ENCODE measurements at places on chromosomes 6 and 20.
A peak's percentile ranks its signal among the peaks of the same experiment; 100 is the strongest.

- peak; percentile 8 for DNase-seq
Observed at GRCh38 chr6:121055572-121056163, 278.6 kb downstream of the TBC1D32 start.

DNA sequence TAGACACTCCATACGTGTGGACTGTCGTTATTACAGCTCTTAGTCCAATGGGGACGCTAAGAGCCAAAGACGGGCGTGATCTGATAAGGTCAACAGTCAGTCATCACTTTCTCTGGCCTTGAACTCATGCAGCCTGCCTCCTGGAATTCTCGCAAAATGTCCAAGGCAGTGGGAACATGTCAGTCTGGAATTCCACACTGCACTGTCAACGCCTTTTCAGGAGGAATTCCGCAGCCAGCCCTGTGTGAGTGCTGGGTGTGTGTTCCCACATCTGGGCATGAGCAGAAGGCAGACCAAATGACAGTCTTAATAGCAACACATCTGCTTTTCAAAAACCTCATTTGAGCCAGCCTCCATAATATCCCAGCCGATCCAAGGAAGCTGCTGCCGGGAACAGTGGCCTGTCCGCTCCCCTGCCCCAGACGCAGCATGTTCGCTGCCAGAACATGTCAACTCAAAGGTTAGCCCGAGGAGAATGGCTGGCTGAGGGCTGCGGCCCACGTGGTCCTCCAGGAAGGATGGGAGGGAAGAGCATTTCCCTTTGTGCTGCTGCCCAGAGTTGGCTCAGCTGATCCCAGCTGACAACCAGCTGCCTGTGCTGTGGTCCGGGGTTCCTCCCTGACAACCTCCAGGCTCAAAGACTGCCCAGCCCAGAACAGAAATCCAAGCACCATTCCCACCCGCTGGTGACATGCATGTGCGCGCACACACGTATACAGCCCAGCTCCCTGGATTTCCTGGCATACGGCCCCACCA, 103.1 kb downstream of the SULF2 start:
- DNase-seq = no peak

GRCh38 chr20:44212792-44213191, 2.2 kb upstream of the OSER1 start:
- DNase-seq = no peak

- no peak for DNase-seq
Observed at GRCh38 chr6:76644231-76644630, 571.8 kb upstream of the IMPG1 start.

- no peak for DNase-seq
Observed at GRCh38 chr6:75530696-75531095, 37.1 kb upstream of the FILIP1 start.

DNA sequence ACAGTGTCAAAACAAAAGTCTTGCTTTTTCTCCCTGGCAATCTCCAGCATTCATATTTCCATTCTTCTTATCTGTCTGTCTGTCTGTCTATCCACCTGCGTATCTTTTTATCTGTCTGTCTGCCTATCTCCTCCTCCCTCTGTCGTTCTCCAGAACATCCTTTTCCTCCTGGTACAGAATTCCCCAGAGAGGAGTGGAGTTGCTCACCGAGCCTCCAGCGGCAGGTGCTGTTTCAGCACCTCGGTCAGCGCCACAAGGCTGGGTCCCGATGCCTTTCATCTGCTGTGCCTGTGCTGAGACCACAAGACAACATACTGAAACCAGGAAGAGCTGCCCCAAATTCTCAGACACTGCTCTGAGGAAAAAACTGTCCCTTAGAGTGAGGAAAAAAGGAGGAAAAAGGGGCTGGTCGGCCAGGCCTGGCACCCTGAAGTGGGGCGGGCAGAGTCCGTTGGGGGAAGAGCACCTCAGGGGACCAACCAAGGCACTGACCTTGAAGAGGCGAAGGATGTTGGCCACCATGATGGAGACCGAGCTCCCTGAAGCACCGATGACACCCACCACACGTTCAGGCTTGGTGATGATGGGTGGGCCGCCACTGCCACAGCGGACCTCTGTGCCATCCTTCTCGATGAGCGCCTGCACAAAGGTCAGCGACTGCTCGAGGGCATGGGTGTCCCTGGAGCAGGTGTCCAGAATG, 13.3 kb downstream of the GRM4 start:
- DNase-seq = no peak

DNA sequence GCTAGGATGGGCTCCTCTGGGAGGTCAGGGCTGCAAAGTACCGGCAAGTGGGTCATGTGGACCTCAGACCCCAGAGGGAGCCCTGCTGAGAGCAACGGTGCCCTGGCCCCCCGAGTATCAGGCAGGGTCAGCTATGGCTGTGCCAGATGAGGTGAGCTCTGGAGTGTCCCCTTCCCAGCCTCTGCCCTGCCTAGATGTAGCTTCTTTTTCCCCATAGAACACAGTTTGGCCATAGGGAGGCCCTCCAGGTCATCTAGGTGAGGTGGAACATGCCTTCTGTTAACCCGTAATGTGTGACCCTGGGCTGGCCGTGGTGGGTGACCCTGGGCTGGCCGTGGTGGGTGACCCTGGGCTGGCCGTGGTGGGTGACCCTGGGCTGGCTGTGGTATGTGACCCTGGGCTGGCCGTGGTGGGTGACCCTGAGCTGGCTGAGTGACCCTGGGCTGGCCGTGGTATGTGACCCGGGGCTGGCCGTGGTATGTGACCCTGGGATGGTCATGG, 21.2 kb upstream of the PCMTD2 start:
- no peak for DNase-seq

DNA sequence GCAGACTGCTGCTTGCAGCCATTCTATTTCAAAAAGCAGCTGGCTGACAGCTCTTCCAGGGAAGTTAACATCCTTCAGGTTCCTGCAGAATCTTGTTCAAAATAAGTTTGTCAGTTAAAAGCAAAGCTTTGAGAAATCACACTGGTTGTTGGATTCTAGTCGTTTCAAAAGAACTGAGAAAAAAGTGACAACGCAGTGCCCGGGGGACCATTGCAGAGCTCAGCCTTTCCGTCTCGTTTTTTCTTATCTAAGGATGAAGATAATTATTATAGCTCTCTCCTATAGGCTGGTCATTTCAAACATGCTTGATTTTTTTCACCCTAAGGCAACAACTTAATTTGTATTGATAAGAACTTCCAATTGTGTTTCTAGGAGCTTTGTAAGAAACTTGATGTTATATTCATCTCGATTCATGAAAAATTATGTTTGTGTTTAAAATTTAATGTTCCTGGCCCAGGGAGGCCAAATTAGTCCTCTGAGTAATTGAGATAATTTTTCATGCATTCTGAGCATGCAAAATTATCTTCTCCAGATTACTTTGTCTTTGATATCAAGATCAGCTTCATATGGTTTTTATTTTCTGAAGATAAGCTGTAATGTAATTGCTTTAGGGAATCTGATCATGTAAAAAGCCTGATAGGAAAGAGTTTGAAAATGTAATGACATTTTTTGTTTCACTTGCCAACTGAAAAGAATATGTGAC, 58.4 kb downstream of the SNAP25 start:
- no peak for DNase-seq

GRCh38 chr6:121067381-121067780, 266.9 kb downstream of the TBC1D32 start:
- no peak for DNase-seq

DNA sequence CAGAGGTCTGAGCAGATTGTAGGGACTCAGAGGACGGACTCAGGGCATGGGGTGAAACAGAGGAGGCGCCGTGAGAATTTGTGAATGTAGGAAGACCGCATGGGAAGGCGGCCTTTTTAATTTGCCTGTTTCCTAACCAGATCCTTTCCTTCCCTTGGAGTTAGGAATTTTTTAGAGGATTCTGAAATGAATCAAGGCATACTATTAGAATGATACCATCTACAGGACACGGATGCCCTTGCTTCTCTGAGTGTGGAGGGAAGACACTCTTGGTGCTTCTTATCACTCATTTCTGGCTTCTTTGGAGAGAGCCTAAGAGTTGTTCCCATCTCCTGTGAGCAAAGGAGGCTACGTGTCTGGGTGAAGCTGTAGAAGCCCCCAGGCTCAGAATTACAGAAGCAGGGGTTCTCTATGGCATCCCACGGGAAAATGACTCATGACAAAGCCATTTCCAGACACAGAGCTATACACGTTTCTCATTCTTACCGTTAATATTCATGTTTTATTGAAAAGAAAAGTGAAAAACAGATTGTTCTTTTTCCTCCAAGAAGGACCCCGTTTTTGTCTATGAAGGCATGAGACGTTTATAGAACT, 148.5 kb downstream of the EDN3 start:
- peak; percentile 28 for DNase-seq

GRCh38 chr6:156457601-156458000, 319.6 kb upstream of the ARID1B start:
- DNase-seq = no peak
